Activated naive CD8-positive, alpha-beta T cell treated with anti-CD3 and anti-CD28 coated beads for 36 hours (primary cell): ENCODE measurements at places on chromosomes 3 and 15.

- DNase-seq = no peak
- H3K4me3 ChIP-seq = no peak overlapping the region
- H3K27me3 ChIP-seq = no peaks in the 10 kb centered on the region
Observed at GRCh38 chr15:84001037-84001436, 234.5 kb upstream of the GOLGA6L4 start.

DNA sequence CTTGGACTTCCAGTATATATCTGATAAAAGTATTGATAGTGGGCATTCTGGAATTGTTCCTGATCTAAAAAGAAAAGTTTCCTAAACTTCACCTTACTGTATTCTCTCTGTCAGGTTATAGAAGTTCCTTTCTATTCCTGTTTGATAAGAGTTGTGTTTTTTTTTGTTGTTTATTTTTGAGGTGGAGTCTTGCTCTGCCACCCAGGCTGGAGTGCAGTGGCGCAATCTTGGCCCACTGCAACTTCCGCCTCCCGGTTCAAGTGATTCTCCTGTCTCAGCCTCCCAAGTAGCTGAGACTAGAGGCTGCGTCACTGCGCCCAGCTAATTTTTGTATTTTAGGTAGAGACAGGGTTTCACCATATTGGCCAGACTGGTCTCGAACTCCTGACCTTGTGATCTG is 13.1 kb downstream of the BLM start:
- peaks cover 41% of the 10 kb centered on the region for H3K36me3 ChIP-seq
- no peak overlapping the region for H3K4me3 ChIP-seq
- no peak for DNase-seq
- peaks cover 2% of the 10 kb centered on the region for H3K4me1 ChIP-seq

DNA sequence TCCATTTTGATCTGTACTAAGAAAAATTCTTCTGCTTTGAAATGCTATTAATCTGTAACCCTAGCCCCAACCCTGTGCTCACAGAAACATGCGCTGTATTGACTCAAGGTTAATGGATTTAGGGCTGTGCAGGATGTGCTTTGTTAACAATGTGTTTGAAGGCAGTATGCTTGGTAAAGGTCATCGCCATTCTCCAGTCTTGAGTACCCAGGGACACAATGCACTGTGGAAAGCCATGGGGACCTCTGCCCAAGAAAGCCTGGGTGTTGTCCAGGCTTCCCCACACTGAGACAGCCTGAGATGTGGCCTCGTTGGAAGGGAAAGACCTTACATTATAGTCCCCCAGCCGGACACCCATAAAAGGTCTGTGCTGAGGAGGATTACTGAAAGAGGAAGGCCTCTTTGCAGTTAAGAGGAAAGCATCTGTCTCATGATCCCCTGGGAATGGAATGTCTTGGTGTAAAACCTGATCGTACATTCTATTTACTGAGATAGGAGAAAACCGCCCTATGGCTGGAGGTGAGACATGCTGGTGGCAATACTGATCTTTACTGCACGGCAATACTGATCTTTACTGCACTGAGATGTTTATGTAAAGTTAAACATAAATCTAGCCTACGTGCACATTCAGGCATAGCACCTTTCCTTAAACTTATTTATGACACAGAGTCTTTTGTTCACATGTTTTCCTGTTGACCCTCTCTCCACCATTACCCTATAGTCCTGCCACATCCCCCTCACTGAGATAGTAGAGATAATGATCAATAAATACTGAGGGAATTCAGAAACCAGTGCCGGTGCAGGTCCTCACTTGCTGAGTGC is 6.3 kb downstream of the PIGZ start:
- H3K27ac ChIP-seq = no peak overlapping the region
- no peak for DNase-seq
- H3K27me3 ChIP-seq = peaks cover 18% of the 10 kb centered on the region

- H3K36me3 ChIP-seq = no peaks in the 10 kb centered on the region
- no peak overlapping the region for H3K27ac ChIP-seq
Observed at GRCh38 chr15:64942356-64942755, 30.7 kb downstream of the ANKDD1A start.

GRCh38 chr15:27234593-27234992 is 263.6 kb downstream of the GABRG3 start:
- no peaks in the 10 kb centered on the region for H3K4me1 ChIP-seq
- no peaks in the 10 kb centered on the region for H3K27me3 ChIP-seq
- no peaks in the 10 kb centered on the region for H3K36me3 ChIP-seq
- no peak overlapping the region for H3K4me3 ChIP-seq
- no peak overlapping the region for H3K27ac ChIP-seq

DNA sequence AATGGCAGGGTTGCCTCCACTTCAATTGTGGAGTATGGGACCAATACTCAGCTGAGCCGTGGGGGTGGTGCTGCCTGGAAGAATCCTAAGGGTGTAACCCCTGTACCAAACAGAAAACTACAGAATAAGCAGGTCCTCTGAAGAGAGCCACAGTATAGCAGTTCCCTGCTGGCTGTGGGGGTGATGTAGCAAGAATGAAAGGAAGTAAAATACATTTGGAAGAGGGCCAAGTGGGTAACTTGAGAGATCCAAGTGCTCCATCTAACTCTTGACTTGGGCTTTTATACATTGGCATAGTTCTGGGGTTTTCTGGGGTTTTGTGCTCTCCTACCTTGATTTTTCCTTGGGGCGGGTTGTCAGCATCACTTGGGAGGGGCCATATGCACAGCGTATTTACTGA is 341.4 kb downstream of the OTOL1 start:
- no peak overlapping the region for H3K4me3 ChIP-seq
- H3K27ac ChIP-seq = no peak overlapping the region
- no peaks in the 10 kb centered on the region for H3K27me3 ChIP-seq
- no peaks in the 10 kb centered on the region for H3K36me3 ChIP-seq
- DNase-seq = no peak
- H3K4me1 ChIP-seq = no peaks in the 10 kb centered on the region

DNA sequence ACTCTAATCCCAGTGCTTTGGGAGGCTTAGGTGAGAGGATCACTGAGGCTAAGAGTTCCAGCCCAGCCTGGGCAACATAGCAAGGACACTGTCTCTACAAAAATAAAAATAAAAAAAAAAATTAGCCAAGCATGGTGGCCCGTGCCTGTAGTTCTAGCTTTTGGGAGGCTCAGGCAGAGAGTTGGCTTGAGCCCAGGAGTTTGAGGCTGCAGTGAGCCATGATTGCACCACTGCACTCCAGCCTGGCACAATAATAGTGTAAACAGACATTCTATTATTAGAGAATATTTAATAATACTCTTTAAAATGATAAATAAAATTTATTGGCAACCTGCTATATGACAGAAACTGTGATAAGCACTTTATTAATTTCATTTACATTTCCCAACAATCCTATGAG is 908.9 kb downstream of the TUSC7 start:
- H3K36me3 ChIP-seq = no peaks in the 10 kb centered on the region
- no peak overlapping the region for H3K4me3 ChIP-seq
- H3K27ac ChIP-seq = no peak overlapping the region
- H3K27me3 ChIP-seq = no peaks in the 10 kb centered on the region

GRCh38 chr15:94282269-94283250 is 51.2 kb downstream of the MCTP2 start:
- DNase-seq = no peak
- no peak overlapping the region for H3K4me3 ChIP-seq
- H3K27ac ChIP-seq = no peak overlapping the region
- peaks cover 49% of the 10 kb centered on the region for H3K36me3 ChIP-seq
- H3K27me3 ChIP-seq = no peaks in the 10 kb centered on the region

DNA sequence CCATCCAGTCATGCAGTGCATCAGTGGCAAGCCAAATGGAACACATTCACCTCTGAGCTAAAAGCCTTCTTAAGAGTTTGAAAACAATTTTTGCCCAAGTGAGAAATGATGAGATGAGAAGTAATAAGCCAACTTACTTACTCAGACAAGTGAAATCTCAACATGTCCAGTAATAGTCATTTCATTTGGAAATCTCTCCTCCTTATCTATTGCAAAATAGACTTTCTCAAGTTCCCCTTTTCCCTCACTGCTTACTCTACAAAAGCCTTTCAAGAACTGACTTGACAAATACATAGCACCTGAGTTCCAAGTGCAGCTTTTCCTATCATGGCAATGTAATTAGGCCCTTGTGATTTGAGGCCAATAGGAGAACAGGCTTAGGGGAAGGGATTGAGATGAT is 282.3 kb downstream of the SLC9A9 start:
- no peak overlapping the region for H3K27ac ChIP-seq
- no peaks in the 10 kb centered on the region for H3K27me3 ChIP-seq
- no peaks in the 10 kb centered on the region for H3K36me3 ChIP-seq
- peaks cover 2% of the 10 kb centered on the region for H3K4me1 ChIP-seq

- H3K27me3 ChIP-seq = no peaks in the 10 kb centered on the region
- H3K36me3 ChIP-seq = peaks cover 18% of the 10 kb centered on the region
- H3K4me3 ChIP-seq = no peak overlapping the region
- no peak for DNase-seq
- peaks cover 30% of the 10 kb centered on the region for H3K4me1 ChIP-seq
- no peak overlapping the region for H3K27ac ChIP-seq
Observed at GRCh38 chr3:146505516-146505915, 36.2 kb upstream of the PLSCR2 start.

GRCh38 chr3:132145833-132146232 is 111.0 kb upstream of the CPNE4 start:
- no peak for DNase-seq
- H3K4me3 ChIP-seq = no peak overlapping the region
- H3K27ac ChIP-seq = no peak overlapping the region
- no peaks in the 10 kb centered on the region for H3K36me3 ChIP-seq
- no peaks in the 10 kb centered on the region for H3K27me3 ChIP-seq

GRCh38 chr3:164604687-164605086 is 473.6 kb downstream of the SI start:
- no peaks in the 10 kb centered on the region for H3K27me3 ChIP-seq
- no peak for DNase-seq
- H3K27ac ChIP-seq = no peak overlapping the region
- H3K4me1 ChIP-seq = no peaks in the 10 kb centered on the region
- no peaks in the 10 kb centered on the region for H3K36me3 ChIP-seq

DNA sequence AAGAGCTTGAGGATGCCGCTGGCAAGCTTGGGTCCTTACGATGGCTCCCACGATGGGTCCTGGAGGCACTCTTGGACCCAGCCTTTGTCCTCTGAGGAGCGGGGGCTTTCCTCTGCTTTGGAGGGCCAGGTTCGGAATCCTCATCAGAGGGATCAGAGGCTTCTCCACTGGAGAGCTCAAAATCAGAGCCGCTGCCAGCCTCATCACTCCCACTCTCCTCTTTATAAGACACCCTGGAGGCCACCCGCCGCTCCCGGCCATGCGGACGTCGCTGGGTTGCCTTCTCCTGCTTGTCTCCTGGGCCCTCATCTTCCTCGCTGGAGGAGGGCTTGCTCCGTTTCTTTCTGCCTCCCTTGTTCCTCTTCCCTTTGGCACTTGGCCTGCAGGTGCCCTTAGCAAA is 20.0 kb downstream of the XPC start:
- H3K27ac ChIP-seq = no peak overlapping the region
- H3K27me3 ChIP-seq = no peaks in the 10 kb centered on the region
- peaks cover 68% of the 10 kb centered on the region for H3K36me3 ChIP-seq
- DNase-seq = no peak
- no peak overlapping the region for H3K4me3 ChIP-seq

DNA sequence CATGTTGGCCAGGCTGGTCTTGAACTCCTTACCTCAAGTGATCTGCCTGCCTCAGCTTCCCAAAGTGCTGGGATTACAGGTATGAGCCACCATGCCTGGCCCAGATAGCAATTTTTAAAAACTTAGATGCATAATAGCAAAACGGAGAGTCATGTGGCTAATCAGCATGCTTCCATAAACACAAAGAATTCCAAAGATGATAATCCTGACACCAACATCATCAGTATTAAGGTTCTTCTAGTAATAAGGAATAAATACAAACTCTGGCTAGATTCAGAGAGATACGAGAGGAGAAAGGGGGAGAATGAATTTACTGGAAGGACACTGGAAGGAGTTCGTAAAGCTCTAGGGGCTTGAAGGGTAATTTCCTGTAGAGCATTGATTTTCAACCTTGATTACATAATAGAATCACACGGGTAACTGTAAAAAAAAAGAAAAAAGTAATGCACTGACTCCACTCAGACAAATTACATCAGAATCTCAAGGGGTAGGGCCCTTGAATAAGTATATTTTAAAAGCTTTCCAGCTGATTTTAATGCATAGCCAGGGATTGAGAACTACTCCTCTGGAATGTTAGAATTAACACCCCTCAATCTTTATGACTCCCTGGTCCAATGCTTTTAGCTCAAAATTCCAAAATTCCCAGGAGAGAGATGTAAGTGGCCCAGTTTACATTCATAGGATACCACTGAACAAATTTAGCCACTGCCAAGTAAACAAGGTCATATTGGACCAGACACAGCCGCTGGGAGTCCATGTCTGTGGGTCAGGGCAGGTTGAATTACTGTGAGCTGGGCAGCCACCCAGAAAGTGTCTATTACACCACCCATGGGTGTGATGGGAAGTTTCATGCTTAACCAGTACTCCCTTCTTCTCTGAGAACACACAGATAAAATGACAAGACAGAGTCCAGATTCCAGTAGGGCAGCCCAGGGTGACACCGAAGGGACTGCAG is 243.9 kb downstream of the TBL1XR1 start:
- H3K36me3 ChIP-seq = no peaks in the 10 kb centered on the region
- no peak overlapping the region for H3K4me3 ChIP-seq
- H3K27ac ChIP-seq = no peak overlapping the region
- no peaks in the 10 kb centered on the region for H3K27me3 ChIP-seq

DNA sequence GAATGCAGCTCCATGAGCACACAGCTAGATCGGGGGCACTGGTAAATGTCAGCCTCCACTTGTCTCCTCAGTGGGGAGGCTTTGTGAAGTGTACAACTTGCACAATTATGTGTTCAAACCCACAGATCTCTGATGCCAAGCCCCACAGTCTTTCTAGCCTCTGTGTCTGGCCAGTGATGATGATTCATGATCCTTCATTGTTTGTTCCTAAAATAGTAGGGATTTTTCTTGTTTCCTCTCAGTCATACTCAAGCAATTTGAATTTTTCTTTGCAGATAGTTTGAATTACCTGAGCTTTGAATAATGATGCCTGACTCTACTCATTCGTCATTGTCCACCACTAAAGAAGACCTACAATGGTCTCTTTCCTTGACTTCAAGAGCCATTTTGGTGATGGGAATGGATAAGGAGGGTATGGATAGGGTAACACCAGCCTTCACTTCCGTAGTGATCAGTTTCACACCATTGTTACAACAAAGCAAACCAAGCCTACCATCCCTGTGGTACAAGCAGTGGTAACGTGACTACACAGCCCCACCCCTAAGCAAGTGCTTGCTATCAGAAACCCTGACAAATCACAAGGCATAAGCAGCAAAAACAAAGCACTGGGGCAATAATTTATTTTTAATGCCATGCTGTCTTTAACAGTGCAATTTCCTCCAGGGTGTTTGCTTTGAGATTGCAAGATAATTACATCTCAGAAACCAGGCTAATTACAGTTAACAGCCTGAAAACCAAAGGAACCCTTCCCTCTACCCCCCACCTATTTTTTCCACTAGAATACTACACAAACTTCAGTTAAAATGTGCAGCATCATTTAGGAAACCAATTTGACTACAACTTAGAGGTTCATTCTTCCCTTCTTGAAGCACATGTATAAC is 114.1 kb upstream of the PPP2R3A start:
- no peak overlapping the region for H3K4me3 ChIP-seq
- peaks cover 15% of the 10 kb centered on the region for H3K27me3 ChIP-seq
- H3K4me1 ChIP-seq = no peaks in the 10 kb centered on the region
- DNase-seq = no peak
- H3K27ac ChIP-seq = no peak overlapping the region
- H3K36me3 ChIP-seq = no peaks in the 10 kb centered on the region

GRCh38 chr3:73868688-73869315 is 244.1 kb upstream of the PDZRN3 start:
- H3K36me3 ChIP-seq = no peaks in the 10 kb centered on the region
- no peaks in the 10 kb centered on the region for H3K27me3 ChIP-seq
- H3K4me3 ChIP-seq = no peak overlapping the region
- H3K4me1 ChIP-seq = no peaks in the 10 kb centered on the region
